ENCODE measurements at places on chromosomes 12 and 14. TPM values are rescaled to one million over a fixed set of nuclear protein-coding genes. Genes with fewer than 3 reads are reported as not detected.

The PYGL gene
- total RNA-seq = 85.3 TPM

The SALL2 gene
- 3.2 TPM for total RNA-seq

The MYH6 gene
- not detected for total RNA-seq

The AVPR1A gene
- total RNA-seq = 0.37 TPM

The TOGARAM1 gene
- total RNA-seq = 21.5 TPM

The SPTB gene
- total RNA-seq = under 0.01 TPM

The FKBP3 gene
- total RNA-seq = 28.4 TPM

The FAIM2 gene
- 3.0 TPM for total RNA-seq

The IFI27L1 gene
- total RNA-seq = 27.0 TPM

The NRXN3 gene
- total RNA-seq = 0.62 TPM

The TPPP2 gene
- not detected for total RNA-seq

The TRPV4 gene
- 2.2 TPM for total RNA-seq

The LMNTD1 gene
- total RNA-seq = 1.9 TPM

The NID2 gene
- 133 TPM for total RNA-seq

The ANO4 gene
- 5.9 TPM for total RNA-seq
